IPS-NIHi11 (cell line): ENCODE measurements at places on chromosomes 7 and 10.

GRCh38 chr10:62194924-62195674 is 73.5 kb downstream of the RTKN2 start:
- DNase-seq = no peak

DNA sequence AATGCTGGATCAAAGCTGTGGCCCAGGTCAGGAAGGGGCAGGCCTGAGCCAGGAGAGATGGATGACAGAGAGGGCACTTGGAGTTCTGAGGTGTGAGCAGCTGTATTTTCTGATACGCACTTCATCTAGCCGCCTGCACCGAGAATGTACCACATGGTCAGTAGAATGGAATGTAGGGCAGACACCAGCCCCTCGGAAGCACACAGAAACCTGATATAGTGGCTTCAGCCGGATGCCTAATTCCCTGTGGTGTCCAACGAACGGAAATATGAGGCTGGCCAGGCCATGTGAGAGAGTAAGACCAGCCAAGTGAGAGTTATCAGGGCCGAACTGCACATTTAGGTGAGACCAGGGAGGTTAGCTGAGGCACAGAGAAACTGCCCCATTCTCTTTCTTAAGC is 46.7 kb upstream of the PLCE1 start:
- peak; percentile 55 for DNase-seq

GRCh38 chr10:96538683-96539082 is 25.0 kb upstream of the TLL2 start:
- DNase-seq = no peak

DNA sequence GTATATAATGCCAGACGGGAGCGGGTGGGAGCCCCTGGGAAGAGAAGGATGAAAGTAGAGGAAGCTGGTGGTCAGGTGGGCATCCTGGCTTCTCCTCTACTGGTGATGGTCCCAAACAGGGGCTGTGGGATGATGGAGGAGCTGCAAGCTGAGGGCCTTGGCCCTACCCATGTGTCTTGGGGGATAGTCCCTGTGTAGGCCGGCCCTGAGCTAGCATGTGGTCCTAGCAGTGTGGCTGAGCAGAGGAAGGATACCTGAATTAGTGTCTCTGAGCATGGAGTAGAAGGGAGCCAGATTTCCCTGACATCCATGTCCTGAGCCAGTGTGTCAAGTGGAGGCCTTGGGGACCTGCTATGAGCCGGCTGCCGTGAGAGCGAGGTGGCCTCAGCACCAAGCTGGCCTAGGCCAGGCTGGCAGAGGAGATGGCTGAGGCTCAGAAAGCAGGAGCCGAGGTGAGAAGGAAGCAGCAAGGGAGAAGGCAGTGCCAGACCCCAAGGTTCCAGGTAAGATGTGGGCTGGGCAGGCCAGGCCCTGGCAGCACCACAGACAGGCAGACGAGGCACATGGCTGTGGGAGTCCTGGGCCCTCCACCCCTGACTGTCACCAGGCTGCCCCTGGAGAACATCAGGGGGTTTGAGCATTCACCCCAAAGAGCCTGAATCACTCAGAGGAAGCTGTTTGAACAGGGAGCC is 150.2 kb downstream of the ABCA13 start:
- no peak for DNase-seq

GRCh38 chr7:140680886-140681285 is 8.1 kb downstream of the ADCK2 start:
- no peak for DNase-seq

DNA sequence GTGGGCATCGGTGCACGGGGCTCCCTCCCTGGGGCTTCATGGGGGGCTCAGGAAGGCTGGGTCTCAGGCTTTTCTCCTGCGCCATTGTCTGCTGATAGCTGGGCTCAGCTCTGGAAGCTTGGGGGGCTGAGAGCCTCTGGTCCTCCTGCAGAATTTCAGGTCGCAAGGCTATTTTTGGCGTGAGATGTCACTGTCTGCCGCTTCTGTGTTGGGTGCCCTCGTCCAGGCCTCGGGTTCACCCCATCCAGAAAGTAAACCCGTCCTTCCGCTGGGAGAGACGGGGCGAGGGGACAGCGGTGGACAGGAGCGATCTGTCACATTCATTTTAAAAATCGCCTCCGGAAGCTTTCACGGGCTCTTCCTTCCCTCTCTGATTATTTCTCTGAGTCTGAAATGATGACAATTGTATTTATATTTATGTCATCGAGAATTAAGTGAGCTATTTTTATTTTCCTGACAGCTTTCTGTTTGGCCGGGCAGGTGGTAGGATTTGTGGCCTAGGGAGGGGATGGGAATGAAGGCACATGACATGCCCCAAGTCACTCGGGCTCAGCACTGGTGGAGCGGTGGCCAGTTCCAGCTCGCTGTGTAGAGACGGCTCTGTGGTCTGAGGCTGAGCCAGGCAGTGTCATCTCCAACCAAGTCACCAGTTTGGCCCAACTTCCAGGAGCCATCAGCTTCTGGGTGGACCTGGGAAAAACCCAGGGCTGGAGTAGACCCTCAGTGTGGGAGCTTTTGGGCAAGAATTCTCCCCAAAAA is 40.7 kb upstream of the AP5Z1 start:
- DNase-seq = no peak

DNA sequence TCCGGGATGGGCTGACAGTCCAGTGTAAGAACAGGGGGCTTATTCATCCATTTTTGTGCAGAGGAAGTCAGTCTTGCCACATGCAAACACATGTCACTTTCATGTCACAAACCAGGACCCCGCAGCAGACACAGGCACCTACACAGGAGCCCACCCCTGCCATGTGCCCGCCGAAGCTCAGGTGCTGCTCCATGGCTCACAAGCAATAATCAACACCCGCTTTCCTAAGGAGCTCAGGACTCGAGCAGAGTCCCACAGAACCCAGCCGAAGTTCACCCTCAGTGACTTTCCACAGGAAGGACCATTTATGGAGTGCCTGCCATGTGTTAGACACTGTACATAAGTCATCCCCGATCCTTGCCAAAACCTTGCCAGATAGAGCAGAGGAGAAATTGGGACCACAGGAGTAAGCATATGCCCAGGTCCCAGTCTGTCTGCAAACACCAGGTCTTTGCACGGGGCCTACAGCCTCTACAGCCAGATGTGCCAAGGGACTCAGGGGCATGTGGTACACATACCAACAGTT is 99.4 kb downstream of the EBF3 start:
- no peak for DNase-seq

DNA sequence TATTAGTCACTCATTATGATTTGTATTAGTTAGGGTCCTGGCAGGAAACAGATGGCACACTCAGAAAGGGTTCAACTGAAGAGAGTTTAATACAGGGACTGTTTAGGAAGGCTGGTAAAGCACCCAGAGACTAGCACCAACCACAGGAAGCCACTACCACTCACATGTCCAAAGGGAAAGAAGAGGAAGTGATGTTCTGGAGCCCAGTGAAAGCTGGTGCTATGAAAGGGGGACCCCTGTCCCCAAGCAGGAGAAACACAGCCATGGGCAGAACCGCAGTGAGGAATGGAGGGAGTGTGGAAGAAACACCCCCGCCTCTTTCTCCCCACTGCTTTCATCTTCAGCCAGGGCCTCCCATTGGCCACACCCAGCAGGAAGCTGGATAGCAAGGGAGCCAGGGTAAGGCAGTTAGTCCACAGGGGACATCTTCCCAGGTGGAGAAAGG is 3.2 kb upstream of the VSIR start:
- DNase-seq = no peak

- no peak for DNase-seq
Measured at GRCh38 chr7:29835718-29836117, 29.4 kb downstream of the WIPF3 start.

- DNase-seq = no peak
Measured at GRCh38 chr7:83663131-83663530, 14.2 kb upstream of the SEMA3E start.

GRCh38 chr10:29881336-29881771 is 178.0 kb downstream of the JCAD start:
- no peak for DNase-seq

GRCh38 chr7:51158211-51158610 is 158.4 kb downstream of the COBL start:
- no peak for DNase-seq

DNA sequence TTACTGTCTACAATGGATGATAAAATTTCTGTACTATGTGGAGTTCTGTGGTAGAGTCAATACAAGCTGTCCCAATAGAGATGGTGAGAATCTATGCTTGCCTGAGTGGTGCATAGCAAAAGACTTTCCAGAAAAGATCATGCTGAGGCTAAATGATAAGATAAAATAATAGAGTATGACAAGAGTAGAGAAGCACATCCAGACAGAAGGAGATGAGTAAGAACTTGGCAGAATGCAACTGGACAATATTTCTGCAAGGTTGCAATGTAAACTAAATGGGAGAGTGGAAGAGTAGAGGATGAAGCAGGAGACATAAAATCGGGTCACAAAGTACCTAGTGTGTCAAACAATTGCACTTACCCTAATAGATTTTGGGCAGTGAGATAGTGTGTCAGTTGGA is 347.6 kb downstream of the MDFIC start:
- DNase-seq = no peak

- DNase-seq = no peak
Measured at GRCh38 chr7:71009636-71010035, 122.3 kb upstream of the GALNT17 start.

GRCh38 chr10:30734901-30735300 is 105.3 kb upstream of the LYZL2 start:
- DNase-seq = no peak

GRCh38 chr7:154929006-154929726 is 73.8 kb downstream of the PAXIP1 start:
- no peak for DNase-seq

GRCh38 chr7:121026577-121027111 is 38.1 kb downstream of the CPED1 start:
- DNase-seq = no peak

DNA sequence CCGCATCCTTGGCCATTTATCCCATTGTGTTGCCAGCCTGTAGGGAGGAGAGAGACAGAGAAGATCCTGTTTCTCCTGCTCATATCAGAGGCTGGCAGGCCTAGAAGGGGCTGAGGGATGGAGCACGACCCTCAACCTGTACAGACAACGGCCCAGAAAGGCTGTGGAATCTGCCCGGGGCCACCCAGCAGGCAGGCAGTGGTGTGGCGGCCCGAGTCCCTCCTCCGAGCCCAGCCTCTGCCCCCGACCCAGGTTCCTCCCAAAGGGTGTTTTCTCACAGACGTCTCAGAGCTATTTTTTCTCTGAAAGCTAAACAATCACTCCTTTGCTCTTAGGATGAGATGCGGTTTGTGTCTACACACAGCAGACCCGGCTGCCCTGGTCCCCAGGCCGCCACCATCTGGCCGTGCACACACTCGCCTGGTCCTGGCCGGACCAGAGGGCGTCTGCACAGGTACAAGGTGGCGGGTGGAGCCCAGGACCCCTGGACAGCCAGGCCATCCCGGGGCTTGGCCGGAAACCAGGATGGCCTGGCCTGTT is 69.3 kb downstream of the FOXL3 start:
- no peak for DNase-seq

- no peak for DNase-seq
Measured at GRCh38 chr7:21966271-21966670, 20.6 kb upstream of the CDCA7L start.

GRCh38 chr10:118333871-118334270 is 8.3 kb downstream of the FAM204A start:
- DNase-seq = no peak

- DNase-seq = no peak
Measured at GRCh38 chr10:125707541-125708468, 11.7 kb upstream of the EDRF1 start.

DNA sequence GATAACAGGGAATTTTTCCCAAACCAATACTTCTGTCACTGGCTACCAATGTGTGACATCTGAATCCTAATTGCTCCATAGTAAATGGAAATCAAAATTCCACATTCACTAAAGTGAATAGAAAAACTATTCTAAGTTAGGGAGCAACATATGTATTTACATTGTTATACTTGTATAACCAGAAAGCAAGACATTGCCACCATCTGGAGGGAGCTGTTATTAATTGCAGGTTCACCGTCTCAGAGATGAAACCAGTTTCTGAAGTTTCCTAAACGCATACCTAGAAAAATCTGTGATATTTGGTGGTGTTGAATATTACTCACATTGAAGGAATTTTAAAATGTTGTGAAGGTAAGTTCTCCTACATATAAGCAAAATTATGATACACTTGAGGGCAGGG is 390.1 kb downstream of the NXPH1 start:
- no peak for DNase-seq

DNA sequence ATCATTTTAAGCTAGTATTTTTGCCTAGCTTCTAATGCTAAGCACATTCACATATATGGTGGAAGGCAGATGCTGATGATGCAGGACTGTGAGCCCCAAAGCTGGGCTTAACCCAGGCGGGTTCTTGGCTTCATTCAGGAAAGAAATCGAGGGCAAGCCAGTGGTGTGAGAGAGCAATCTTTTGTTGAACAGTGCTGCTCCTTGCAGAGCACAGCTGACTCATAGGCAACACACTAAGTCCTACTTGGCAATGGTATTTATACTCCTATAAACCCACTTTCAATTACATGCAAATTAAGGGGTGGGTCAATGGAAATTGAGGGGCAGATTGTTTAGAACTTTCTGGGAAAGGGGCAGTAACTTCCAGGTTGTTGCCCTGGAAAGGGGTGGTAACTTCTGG is 42.0 kb upstream of the CELF2 start:
- DNase-seq = no peak
